T-helper 17 cell (primary cell): ENCODE measurements at places on chromosomes 5 and 9.

DNA sequence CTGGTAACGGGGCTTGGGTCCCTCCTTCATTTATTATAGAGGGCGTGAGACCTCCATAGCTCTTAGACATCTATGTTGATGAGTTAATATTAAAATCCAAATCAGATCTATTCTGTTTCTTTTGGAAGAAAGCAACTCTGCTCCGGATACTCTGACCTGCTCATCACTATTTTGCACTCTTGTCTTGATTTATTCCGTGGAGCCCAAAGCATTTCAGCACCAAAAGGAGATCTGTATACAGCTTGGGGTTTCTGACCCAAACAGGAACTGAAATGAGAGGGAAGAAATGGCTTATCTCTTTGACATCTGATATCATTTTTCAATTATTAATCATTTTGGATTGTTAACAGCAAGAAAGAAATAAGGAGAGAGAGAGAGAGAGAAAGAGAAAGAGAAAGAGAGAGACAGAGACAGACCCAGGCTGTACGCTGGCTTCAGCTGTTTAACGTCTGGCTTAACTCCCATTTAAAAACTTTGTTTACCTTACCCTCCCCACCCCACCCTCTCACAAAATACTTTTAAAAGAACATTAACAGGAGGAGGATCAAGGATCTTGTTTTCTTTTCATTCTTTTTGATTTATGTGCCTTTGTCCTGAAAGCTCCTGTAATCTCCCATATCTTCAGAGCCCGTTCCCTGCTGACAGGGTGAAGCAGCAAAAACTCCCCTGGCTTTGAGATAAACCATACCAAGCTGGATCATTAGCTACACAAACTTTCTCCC is 231.4 kb upstream of the TUT7 start:
- DNase-seq, result no peak

GRCh38 chr5:60978968-60979367 is 34.0 kb downstream of the NDUFAF2 start:
- DNase-seq, result no peak

DNA sequence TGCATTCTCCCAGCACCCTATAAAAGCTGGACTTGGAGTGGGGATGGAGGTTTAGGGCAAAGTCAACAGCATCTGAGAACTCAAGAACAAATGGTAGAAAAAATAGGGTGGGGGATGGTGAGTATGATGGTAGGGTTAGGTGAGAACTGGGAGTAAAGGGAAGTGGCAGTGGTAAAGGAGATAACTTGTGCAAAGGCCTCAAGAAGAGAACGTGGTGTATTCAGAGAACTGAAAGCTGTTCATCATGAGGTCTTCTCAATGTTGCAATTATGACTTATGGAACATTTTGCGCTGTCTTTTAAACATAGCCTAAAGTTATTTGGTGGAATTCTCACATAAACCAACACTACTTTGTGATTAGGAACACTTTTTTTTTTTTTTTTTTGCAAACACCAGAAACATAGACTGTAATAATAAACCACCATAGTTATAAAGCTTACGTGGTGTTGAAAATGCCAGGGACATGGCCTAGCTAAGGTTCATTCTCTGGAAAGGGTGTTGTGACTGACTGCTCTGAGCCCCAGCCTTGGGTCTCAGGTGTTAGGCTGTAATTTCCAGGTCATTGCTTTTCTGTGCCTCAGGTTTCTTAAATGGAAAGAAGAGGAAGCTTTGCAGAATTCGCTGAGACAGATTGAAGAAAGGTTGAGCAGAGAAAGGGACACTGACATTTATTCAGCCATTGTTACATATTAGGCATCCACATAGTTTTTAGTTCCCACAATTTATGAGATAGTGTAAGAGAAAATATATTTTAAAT is 19.2 kb upstream of the TXNDC8 start:
- DNase-seq, result no peak

GRCh38 chr5:174402222-174402812 is 322.1 kb upstream of the MSX2 start:
- no peak for DNase-seq

- no peak for DNase-seq
Measured at GRCh38 chr5:176570044-176570443, 20.9 kb downstream of the CDHR2 start.

DNA sequence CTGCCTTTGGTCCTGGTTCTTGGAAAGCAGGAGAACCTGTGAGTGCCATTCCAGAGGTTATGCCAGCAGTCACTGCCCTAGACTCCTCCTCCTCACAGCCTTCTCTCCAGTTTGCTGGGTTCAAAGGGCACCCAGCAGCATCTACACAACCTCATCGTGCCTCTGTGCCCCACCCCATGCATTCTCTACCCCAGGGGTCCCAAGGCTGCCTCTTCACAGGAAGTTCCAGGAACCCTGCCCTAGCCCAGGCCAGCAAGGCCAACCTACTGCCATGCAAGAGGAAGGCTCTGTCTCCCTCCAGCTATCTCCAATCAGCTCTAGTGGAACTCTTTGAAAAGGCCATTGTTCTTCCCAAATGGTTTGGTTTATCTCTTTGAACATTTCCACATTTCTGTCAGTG is 21.2 kb downstream of the ENC1 start:
- no peak for DNase-seq

DNA sequence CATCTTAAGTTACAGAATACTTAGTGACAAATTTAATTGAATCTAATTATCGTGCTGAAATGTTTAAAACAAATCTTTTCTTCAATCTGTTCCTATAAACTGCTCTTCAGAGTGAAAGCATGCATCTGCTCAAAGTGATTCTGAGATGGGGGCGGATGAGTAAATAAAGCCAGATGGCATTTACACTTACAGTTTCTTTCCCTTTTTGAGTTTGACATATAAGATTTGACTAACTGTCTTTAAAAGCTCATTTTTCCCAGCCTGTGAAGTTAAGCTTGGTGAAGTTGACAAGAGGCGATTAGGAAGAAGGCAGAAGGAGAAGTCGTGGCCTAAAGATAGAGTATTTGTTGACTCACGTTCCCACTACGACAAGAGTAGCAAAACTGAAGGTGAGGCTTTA is 137.4 kb downstream of the LPAR1 start:
- DNase-seq, result no peak

DNA sequence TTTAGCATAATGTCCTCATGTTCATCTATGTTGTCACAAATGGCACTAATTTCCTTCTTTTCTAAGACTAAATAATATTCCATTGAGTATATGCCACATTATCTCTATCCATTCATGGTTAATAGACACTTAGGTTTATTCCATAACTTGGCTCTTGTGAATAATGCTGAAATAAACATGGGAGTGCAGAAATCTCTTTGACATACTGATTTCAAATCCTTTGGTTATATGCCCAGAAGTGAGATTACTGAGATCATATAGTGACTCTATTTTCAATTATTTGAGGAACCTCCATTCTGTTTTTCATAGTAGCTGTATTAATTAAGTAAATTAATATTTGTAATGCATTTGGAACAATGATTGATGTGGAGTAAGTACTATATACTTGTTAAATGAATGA is 13.0 kb downstream of the SMIM3 start:
- no peak for DNase-seq

- no peak for DNase-seq
Measured at GRCh38 chr9:20509466-20509865, 112.8 kb downstream of the MLLT3 start.

GRCh38 chr5:20974426-20974825 is 986.4 kb upstream of the CDH18 start:
- no peak for DNase-seq

DNA sequence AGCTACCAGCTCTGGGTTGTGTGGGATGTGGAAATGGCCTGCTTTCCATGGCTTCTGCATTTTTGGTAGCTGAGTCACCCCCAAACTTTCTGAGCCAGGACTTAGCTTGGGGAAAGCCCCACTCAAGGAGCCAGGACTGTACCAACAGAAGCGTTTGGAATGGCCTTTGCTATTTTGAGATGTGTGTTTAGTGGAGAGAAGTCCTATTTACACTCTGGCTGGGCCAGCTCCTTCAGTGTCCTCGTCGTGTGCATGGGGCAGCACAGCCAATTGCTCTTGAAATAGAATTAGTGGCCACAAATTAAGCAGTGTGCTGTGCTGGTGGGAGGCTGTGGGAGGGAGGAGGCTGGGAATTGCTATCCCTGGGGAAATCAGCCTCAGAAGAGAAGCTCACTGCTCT is 51.6 kb downstream of the ENTREP1 start:
- no peak for DNase-seq

DNA sequence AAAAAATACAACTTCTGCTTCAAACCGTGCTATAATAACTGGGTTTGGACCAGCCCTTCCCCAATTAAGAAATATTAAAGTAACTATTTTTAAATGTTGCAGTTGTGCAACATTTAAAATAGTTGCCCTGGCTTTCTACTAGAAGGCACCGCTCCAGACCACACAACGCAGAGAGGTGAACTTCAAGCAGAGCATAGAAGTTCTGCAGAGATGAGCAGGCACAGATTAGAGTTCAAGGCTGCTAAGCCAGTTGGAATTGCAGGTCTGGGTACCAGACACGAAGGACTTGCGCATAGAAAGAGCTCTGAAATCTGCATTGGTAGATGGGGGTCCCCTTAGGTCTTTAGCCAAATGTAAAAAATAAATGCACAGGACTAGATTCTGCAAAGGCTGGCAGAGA is 58.7 kb upstream of the GALNT10 start:
- DNase-seq, result no peak

GRCh38 chr5:148928141-148928540 is 101.7 kb downstream of the ADRB2 start:
- no peak for DNase-seq

GRCh38 chr9:81902626-81903025 is 25.6 kb upstream of the SPATA31D4 start:
- no peak for DNase-seq

DNA sequence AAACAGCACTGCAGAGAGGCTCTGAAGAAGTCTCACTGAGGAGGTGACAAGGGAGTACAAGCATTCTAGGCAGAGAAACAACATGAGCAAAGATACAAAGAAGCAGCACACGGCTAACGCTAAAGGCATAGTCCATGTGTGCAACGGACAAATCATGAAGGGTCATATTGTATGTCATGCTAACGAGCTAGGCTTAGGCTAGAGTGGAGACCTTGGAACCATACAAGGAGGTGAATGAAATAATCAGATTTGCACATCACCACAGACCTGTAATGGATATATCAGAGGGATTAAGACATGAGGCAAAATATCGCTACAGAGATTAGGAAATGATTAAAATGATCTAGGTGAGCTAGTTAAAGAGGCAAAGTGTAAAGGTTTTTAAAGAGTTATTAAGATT is 145.6 kb downstream of the NFIB start:
- DNase-seq, result no peak

DNA sequence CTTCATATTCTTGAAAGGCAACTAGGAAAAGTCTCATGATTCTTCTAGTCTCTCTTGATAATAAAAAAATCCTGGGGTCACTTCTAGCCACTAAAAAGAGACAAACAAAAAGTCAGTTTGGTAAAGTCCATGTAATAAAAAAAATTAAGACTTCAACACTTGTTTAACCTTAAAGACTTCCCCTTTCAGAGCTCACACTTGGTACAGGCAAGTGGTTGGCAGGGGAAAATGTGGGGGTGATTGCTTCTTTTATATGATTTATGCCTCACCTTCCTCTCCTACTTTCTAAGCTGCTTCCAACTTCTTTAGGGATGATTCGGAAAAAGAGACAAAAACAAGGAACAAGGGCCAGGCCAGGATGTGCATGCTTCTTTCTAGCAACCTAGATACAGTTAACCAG is 5.1 kb upstream of the ERCC6L2 start:
- no peak for DNase-seq

- DNase-seq, result no peak
Measured at GRCh38 chr9:135574943-135575342, 13.4 kb downstream of the PAEP start.

DNA sequence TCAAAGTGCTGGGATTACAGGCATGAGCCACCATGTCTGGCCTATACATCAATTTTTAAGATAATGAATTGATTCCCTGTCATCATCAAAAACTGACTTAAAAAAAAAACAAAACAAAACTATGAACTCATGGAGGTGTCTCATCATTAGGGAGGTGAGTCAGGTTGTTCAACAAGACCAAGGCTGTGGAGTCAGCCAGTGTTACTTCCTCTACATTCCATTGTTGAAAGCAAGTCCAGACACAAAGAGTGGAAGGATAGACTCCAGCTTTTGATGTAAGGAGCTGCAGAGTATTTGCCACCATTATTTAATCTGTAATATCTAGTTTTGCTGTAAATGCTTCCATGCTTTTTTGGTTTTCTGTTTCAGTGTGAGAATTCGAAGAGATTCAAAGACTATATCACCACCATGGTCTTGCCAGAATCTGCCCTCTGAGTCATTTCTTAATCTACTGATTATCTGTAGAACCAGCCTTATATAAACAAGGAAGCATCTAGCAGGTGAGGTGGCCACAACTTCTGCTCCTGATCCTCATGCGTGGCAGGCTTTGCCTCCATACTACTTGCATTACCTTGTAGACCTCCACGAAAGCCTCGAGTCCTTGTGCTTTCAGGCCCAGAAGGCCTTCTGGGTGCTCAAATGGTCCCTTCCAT is 156.1 kb downstream of the FGF1 start:
- no peak for DNase-seq

DNA sequence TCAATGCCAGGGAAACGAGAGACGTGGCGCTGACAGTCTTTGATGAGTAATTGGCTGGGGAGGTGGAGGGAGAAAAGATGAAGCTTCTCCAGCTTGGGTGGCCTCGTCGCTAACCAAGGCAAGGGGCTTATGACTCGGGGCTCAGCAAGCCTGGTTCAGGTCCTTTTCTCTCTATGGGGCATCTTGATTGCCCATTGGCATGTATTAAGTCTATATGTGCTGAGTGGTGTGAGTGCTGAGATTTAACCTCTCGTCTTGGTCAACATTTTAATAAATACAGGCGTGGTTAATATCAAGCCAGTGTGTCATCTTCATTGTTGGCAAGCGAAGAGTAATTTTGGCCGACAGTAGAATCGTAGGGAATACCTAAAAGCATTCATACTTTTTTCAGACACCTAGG is 85.9 kb downstream of the RAI14 start:
- no peak for DNase-seq

GRCh38 chr9:29697011-29697410 is 2123.7 kb upstream of the C9orf72 start:
- DNase-seq, result no peak

- no peak for DNase-seq
Measured at GRCh38 chr5:6492934-6493333, 44.3 kb downstream of the UBE2QL1 start.

DNA sequence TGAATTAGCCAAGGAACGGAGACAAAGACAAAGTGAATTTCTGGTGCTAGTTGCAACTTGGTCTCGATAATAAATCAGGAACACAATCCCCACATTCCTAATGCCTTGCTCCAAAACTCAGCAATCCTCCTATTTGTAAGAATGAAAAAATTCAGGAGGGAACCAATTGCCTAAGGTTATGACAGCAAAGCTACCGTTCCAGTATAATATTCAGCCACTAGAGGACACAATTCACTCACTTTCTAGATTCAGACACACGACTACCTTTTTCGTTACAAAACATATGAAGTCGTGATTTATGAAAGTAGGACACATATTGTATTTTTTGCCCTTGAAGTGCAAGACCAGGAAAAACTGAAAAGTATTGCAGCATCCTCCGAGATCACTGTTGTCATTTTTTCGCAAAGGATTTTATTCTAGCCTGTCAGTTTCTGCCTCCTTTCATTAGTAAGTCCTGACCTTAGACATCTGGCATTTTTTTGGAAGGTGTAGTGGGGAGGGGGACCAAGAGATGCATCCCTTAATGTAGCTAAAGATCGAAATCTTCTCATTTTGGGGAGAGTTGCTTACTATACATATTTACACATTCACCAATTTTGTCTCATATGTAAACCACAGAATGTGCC is 133.1 kb downstream of the DOCK8 start:
- DNase-seq, result no peak

GRCh38 chr5:51201024-51201423 is 182.2 kb upstream of the ISL1 start:
- no peak for DNase-seq
